ENCODE measurements at places on chromosomes 1 and 21.

GRCh38 chr1:230282157-230282556 is 144.0 kb downstream of the PGBD5 start:
- no peak for DNase-seq

DNA sequence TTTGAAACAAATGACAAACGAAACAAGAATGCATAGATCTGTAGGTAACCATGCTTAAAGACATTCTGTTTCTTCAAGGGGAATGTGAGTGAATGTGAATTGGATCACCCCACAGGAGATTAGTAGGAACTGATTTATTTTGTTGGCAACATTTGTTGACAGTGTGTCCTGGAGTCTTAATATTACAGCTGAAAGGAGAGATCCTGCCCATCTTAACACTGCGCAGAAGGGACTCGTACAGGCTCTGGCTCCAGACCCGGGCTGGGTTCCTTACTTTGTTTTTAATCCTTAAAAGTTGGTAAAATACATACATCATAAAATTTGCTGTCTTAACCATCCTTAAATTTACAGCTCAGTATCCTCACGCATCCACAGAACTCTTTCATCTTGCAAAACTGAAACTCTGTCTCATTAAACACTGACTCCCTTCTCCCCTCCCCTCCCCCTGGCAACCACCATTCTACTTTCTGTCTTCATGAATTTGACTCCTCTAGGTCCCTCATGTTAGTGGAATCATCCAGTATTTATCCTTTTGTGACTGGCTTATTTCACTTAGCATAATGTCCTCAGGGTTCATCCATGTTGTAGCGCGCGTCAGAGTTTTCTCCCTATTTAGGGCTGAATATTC is 74.1 kb downstream of the GALNT2 start:
- no peak for DNase-seq

DNA sequence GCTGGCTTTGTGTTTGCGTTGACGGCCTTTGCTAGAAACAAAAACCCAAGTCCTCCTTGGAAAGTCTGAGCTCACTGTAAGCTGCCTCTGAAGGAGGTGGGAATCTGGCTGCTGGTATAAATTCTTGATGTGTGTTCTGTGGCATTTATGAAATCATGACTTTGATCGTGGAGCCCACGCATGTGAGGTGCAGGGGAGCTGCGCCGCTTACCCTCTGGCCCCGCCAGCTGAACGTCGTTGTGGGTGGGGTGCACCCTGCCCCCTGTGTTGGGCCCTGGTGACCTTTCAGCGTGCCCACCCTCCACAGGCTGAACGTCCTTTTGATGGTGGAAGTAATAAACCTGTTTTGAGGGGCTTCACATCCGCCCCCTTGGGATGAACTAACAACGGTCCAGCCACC is 21.2 kb upstream of the DIP2A start:
- DNase-seq, result no peak

- no peak for DNase-seq
Observed at GRCh38 chr1:118987468-118988185, 516 bp downstream of the TBX15 start.

- no peak for DNase-seq
Observed at GRCh38 chr1:37764888-37765441, at the start of gene EPHA10. TSS of gene EPHA10 (minus strand) at chr1:37765120. CDS start at chr1:37765066, 54 bp downstream.
